ENCODE measurements at places on chromosomes 1 and 21.

DNA sequence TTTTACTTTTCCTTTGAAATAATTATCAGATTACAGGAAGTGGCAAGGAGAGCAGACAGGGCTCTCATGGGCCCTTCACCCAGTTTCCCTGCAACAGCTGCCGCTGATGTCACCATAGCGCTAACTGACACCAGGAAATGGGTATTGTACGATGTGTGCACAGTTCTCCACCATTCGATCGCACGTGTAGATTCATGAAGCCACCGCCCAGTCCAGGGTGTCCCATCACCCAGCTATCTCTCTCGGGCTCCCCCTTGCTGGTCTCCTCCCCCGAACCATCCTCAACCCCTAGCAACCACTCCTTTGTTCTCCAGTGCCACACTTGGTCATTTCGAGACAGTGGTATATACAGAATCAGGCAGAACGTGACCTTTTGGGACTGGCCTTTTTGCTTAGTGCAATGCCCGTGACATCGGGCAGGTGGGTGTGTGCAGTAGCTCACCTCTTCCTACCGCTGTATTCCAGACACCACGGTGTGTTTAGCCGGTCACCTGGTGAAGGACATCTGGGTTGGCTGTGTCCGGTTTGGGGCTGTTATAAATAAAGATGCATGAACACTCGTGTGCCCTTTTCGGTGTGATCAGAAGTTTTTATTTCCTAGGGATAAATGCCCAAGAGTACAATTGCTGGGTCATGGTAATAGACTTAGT, 118.4 kb downstream of the CRYAA start:
- DNase-seq = no peak

- no peak for DNase-seq
Measured at GRCh38 chr1:17798011-17798410, 42.9 kb downstream of the ACTL8 start.

DNA sequence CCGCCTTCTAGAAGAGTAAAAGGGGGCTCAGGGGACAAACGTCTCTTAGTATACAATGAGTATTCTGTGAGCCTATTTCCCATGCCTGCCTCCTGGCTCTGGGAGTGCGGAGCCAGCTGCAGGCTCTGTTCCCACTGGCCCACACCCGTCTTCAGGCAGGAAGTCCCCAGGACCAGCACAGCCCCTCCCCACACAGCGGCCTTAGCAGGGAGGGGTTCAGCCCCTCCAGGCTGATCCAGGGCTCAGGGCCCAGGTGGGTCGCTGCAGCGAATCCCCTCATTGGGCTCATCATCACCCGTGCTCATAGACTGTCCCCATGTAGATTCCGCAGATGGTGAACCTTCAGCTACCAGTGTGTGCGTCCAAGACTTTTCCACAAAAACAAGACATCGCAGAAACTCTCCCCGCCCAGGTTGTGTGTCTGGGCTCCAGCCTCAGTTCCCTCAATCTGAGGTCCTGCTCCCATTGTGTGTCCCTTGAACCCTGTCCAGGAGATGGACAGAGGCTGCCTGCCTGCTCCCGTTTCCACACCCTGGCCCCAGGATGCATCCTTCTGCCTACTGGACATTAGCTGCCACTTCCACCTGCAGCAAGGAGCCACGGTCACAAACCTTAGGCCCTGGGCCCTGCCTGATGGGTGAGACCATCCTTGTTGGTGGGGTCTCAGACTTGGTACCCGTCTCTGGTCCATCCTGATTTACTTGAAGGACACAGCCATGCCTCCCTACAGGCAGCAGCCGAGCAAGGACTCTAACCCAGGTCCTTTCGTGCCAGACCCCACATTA, 39.4 kb downstream of the NENF start:
- no peak for DNase-seq

- no peak for DNase-seq
Measured at GRCh38 chr1:59072583-59072947, 224.3 kb upstream of the FGGY start.

DNA sequence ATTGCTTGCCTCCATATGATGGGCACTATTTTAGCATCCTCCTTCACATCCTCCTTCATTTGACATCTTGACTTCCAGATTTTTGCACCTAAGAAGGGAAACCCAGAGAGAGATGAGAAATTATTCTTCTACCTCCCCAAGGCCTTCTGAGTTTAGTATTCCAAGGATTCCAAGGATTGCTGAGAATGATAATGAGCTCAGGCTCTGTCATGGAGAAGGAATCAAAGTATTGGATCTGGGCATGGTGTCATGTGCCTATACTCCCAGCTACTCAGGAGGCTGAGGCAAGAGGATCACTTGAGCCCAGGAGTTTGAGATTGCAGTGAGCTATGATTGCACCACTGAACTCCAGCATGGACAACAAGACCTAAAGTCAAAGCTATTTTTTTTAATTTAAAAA, 26.6 kb upstream of the ZNF281 start:
- no peak for DNase-seq

GRCh38 chr1:77536813-77537212, 145.6 kb downstream of the ZZZ3 start:
- no peak for DNase-seq

DNA sequence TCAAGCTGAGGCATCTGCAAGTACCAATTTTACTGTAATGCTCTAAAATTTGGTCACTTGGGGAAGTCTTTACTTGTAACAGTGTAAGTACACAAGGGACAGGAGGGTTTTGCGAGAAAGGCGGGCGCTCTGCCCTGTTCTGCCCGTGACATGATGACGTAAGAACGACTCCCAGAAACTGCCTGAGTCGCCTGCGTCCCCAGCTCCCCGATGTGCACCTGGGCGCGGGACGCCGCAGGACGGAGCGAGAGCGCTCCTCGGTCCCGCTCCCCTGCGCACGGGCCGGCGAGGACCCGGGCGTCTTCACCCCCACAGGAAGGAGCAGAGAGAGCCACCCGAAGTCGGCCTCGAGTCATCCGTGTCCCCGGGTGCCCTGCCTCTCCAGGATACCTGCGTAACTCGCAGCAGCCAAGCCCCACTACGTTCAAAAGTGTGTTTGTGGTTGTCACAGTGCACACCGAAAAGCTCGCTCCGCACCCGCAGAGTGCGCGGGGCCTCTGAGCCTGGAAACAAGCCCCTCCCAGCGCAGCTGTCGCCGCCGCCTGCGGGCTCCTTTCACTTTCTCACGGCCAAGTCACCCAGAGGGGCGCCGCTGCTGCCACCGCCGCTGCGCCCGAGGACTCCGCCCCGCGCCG, 3.3 kb upstream of the ZBTB18 start:
- DNase-seq = no peak

- DNase-seq = no peak
Measured at GRCh38 chr1:197725044-197725443, 50.2 kb downstream of the DENND1B start.

DNA sequence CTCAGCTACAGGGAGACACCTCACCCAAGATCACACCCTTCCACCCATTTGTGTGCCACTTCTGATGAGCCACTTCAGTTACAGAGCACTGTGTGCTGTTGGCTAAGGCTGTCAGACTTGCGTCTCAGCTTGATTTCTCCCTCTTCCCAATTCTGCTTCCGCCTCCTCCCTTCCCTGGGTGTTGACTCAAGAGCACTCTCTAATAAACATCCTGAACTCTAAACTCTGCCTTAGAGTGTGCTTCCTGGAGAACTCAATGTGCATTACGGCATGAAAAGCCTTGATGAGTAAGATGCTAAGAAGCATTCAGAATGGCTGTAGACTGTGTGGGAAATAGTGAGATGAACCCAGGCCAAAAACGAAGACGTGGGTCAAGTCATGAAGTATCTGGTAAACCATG, 54.9 kb upstream of the S1PR1 start:
- no peak for DNase-seq

DNA sequence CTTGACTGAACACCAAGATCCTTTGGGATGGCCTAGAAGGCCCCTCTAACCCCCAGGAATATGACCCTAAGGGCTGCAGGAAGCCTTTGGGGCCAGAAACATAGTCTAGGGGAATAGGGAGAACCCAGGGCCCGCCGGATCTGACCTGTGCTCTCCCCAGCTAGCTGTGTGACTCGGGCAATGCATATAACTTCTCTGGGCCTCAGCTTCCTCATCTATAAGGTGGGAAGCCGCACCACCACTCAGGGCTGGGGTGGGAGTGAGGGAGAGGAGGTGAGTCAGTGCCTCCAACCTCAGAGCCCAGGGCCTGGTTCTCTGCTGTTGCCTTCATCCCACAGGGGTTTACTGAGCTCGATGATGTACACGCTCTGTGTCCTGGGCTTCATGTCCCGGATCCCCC, 434.4 kb downstream of the PTPRU start:
- peak; percentile 29 for DNase-seq

DNA sequence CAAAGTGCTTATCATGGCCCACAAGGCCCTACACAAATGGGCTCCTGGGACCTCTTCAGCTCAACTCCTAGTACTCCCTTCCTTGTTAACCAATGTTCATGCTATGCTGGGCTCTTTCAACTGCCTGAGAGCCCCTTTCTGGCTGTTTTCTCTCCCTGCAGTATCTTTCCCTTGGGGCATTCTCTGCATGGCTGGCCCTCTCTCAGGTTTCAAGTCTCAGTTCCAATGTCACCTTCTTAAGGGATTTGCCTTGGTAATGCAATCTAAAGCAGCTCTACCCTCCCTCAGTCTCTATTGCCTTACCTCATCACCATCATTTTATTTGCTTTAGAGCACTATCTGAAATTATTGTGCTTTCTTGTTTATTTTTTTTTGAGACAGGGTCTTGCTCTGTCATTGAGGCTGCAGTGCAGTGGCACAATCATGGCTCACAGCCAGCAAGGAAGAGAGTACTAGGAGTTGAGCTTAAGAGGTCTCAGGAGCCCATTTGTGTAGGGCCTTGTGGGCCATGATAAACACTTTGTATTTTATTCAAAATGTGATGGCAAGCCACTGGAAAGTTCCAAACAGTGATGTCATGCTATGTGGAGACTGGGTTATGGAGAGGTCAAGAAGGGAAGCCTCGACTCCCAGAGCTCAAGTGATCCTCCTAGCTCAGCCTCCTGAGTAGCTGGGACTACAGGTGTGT, 63.4 kb upstream of the SRSF10 start:
- no peak for DNase-seq

GRCh38 chr1:116909512-116910378, at the start of gene PTGFRN:
TSS of gene PTGFRN (plus strand) at chr1:116909916. CDS start at chr1:116910204, 288 bp downstream.
- peak; percentile 86 for DNase-seq

DNA sequence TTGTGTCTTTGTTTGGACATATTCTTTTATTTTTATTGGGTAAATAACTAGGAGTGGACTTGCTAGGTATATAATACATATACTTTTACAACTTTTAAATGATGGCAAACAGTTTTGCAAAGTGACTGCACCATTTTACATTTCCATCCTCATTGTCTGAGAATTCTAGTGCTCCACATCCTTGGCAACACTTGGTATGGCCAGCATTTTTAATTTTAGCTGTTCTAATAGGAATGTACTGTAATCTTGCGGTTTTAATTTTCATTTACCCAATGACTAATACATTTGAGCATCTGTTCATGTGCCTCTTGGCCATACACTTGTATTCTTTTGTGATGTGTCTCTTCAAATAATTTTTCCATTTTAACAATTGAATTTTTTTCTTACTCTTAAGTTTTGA, 37.0 kb upstream of the ATP6V1G3 start:
- DNase-seq = no peak

DNA sequence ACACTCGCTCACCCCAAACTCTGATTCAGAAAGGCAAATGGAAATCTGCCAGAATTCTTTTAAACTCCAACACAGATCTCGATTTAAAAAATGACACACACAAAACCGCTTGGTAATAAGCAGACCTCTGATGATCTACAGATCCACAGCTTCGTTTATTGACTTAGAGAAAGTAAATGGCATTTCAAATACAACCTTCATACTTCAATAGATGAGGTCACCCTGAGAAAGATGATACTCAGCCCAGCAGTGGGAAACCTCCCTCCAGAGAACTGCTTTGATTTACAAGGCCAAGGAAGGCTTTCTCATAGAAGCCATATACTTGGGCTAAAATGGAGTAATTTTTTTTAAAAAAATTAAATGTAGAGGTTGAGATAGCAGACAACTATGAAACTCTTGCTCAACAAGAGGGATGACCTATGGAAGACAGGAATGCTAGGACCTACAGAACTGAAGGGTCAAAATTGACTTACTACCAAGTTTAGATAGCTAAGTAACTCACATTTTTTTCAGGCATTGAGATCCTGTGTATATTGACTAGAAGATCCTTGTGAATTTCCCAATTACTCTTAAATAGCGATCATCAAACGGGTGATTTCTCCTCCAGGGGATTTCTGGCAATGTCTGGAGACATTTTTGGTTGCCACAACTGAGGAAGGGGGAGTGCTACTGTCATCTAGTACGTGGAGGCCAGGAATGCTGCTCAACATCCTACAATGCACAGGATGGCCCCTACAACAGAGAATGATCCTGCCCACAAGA, 143.9 kb downstream of the CLIC6 start:
- no peak for DNase-seq

GRCh38 chr1:53198241-53198651, 1.6 kb downstream of the CPT2 start:
- DNase-seq = no peak

DNA sequence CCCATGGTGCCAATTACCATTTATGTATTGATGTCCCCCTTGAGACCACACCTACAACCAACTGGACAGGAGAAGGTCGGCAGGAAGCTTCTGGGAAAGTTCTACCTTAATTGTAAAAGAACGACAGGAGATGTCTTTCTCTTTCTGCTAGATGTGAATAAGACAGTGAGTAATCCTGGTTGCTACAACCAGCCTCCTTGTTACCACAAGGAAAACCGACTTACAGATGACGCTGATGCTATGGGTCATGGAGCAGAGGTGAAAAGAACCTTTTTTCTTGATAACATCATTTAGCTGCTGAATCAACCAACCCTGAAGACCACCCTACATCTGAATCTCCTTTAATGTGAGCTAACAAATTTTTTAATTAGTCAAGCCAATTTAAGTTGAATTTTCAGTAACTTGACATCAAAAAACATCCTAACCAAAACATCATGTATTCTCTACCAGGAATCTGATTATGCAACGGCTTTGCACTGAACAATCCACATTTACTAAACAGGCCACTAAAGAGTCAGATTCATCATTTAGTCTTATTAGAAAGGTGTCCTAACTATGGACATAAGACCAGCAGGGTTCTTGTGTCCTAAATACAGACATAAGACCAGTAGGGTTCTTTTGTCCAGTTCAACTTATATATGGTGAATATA, 23.0 kb downstream of the RGS2 start:
- no peak for DNase-seq

GRCh38 chr1:179094818-179095217, 12.9 kb downstream of the TOR3A start:
- no peak for DNase-seq

DNA sequence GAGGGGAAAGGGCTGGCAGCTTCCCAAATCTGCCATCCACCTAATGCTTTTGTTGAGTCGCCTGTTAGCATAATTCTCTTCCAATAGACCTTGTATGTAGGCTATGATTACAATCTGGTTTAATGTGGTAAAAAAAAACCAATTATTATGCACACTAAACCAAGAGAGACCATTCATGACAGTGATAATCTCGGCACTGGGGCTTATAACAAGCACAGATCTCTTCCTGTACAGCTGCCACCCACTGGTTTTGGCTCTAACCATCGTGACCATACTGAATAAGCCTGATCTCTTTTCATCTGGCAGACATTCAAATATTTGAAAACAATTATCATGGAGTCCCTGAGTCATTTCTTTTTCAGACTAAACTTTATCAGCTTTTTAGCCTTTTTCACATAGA, 12.0 kb upstream of the SYT14 start:
- DNase-seq = no peak
